SK-N-SH treated with all-trans-retinoic acid at 6 μM for 48 hours (cell line): ENCODE measurements at places on chromosomes 3 and 15.

DNA sequence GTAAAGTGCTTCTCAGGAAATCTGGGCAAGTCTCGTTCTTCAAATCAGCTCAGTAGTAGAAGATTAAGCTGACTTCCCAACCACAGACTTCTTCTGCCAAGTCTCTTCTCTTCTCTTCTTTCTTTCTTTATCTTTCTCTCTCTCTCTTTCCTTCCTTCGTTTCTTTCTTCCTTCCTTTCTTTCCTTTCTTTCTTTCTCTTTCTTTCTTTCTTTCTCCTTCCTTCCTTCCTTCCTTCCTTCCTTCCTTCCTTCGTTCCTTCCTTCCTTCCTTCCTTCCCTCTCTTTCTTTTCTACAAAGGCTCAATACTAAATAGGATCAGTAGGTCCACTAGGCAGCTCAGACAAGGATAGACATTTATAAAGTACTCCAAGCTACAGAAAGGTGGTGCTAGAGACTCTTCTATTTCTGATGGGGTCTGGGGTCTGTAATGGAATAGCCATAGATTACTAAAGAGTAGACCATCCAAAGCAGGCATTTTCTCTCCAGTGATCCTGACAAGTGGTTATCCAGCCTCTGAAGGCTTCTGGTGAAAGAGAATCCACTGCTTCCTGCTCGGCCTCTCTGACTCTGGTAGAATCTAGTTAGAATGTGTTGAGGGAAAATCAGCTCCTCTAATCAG is 100.8 kb downstream of the TPRG1 start:
- ATAC-seq = no peak

- no peak for ATAC-seq
These were observed 57.2 kb upstream of the TIPARP start for GRCh38 chr3:156617145-156617544.

GRCh38 chr3:135249186-135249585 is 454.1 kb downstream of the EPHB1 start:
- ATAC-seq = no peak

- peak; percentile 38; the same call in 2 of the 3 replicates for ATAC-seq
These were observed 241.9 kb upstream of the PEX5L start for GRCh38 chr3:180278583-180279188.

DNA sequence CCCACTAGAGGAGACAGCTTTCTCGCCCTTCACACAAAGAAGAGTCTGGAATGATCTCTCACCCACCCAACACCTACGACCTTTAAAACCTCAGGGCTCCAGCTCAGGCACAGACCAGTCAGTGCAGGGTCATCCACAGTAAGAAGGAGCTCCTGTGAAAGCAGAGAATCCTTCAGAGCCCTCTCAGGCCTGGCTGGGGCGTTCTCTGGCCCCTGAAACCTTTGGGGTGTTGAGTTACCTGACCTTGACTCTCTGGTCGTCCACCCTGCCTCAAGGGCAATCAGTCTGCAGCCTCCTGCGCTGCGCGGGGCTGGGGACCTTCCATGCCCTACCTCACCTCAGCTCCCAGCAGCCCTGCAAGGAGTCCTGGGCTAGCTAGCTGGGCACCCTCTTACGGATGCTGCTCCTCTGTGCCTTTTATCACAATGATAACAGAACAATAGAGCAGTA is 106.2 kb downstream of the ADCY5 start:
- no peak for ATAC-seq

DNA sequence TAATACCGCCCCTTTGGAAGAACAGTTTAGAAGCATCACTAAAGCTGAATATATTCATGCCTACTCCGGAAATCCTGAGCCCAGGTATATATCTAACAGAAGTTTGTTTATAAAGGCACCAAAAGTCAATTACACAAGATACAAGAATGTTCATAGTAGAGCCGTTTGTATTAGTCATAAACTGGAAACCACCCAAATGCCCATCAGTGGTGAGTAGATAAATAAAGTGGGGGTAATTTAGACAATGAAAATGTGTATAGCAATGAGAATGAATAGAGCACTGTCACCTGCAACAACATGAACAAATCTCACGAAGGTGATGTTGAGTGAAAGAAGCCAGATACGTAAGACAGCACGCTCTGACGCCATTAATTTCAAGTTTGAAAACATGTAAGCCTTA is 68.3 kb upstream of the GLCE start:
- ATAC-seq = peak; percentile 67

DNA sequence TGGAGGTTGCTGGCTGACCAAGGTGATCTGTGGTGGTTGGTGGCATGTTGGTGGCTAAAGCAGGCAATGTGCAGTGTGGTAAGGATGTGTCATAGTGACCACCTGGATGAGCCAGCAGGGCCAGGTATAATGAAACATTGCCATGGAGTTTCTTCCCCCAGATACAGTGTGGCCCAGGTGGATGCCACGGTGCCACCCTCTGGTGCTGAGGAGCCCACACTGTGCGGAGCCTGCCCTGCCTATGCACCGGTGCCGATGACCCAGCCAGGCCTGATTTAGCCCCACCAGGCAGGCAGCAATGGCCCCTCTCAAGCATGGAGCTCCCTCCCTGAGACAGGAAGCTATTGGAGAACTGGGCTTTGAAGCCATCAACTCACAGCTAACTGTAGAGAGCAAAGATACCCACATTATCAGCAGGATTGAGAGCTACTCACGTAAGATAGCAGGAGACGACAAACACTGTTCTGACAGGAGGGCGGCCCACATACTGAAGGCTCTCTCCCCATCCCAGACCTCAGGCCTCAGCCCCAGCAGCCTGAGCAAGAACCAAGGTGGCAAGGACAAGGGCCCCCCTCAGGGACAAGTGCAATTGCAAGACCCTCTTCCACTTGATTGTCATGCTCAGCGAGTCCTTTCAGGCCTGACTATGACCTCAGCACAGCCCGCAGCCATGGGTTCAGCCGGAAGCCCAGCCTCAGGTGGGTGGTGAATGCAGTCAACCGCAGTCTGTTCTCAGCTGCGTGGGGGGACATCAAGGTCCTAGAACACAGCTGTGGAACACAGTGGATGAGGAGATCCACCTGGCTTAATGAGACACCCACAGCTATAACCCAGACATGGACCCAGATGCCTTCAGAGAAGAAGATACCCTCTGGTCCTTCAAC is 82.8 kb upstream of the CDV3 start:
- no peak for ATAC-seq

GRCh38 chr3:35336601-35337000 is 302.7 kb upstream of the ARPP21 start:
- no peak for ATAC-seq

- ATAC-seq = no peak
These were observed 422.7 kb downstream of the PLCL2 start for GRCh38 chr3:17307482-17307881.

DNA sequence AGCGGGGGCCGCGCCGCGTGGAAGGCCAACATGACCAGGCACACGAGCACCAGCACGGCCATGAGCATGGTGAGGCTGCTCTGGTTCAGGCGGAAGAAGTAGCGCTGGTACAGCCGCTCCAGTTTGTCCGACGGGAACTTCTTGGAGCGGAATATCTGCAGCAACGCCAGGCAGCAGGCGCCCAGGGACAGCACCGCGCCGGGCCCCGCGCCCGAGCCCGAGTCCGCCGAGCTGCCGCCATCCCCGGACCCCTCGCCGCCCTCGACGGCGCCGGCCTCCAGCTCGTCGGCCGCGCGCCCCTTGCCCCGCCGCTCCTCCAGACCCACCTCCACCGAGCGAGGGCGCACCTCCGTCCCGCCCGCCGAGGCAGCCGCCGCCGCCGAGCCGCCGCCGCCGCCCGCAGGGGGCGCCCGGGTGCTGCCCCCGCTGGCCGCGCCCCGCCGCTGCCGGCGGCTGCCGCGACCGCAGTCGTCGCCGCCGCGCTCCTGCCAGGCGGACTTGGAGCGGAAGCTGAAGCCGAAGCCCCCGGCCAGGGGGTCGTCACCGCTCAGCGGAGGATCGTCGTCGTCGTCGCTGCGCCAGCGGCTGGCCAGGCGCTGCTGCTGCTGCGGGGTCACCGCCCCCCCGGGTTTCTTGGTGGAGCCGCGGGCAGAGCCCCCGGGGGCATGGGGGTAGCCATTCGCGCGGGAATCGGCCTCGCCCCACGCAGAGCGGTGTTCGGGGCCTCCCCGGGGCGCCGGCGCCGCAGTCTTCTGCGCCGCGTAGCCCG is 957 bp downstream of the ADCY5 start:
- no peak for ATAC-seq

DNA sequence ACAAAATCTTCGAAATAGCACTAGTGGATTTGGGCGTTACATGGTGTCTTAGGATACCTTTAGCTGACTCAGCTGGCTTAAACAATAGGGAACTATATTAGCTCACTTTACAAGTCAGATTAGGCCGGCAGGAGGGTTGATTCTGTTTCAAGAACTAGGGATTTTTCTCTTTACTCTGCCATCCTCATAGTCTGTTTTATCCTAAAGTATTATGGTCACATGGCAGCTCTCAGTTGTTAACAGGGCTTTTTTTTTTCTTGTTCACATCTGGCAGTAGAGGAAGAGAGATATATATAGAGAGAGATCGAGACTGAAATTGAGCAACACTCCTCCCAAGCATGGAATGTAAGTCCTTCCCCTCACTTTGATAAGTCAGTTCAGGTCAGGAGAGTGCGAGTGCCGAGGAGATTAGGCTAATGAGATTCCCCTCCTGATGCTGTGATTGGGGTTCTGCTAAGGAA is 32.9 kb downstream of the CHP1 start:
- ATAC-seq = no peak

DNA sequence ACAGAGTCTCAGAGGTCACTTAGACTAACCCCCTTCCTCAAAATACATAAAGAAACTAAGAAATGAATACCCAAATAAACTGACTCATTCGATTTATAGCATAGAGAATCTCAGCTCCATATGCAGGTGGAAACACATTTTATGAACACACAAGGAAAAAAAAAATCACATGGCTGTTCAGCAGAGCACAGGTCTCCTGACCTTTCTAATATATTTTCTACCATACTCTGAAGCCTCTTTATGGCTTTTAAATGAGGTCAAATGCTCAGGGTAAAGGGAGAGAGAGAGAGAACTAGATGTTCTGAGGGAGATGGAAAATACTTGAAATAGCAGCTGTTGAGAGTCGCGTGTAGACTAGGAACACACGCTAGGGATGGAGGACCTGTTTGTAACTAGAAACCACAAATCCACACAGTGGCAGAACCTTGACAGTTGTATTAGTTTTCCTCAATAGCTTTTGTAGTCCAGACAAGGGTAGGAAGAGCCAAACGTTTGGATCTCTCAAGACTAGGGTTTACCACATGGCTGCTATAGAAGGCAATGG is 165.3 kb downstream of the FMN1 start:
- no peak for ATAC-seq

- no peak for ATAC-seq
These were observed 148.9 kb upstream of the TSPAN3 start for GRCh38 chr15:77219841-77220240.

DNA sequence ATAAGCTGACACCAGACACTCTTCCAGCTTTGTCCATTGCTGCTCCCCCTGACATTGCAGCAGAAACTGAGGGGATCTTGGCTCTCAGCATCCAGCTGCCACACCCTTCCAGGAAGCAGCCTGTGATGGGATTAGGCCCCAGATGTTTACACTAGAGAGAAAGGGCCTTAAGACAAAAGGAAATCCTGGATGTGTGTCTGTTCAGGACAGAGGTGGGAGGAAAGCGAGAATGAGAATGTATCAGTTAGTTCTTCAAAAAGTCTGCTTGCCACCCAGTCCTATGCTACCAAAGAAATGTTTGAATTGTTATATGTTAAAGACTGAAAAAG is 58.8 kb downstream of the HES1 start:
- no peak for ATAC-seq

DNA sequence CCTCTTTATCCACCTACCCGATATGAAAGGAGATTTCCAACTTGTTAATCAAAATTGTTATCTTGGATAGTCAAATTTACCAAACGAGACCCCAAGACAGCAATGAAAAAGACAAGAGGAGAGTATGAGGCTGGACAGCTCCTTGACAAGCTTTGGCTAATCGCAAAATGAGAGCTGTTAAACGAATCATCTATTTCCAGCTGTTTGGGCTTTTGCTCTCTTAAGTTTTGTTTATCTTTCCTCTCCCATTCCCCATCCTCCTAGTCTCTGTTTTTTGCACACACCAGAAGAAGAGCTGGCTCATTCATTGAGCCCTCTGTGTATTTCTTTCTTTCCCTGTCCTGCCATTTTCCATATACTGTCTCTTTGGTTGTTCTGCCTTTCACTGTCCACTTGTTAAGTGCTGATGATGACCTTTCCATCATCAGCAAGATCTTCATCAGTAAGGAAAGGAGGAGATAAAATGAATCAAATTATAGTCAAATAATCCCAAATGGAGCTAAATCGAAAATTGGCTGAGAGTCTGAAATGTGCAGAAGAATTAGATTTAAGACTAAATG is 161.6 kb downstream of the SLC9A9 start:
- ATAC-seq = no peak

GRCh38 chr3:17990390-17990789 is 248.0 kb upstream of the TBC1D5 start:
- ATAC-seq = no peak

- ATAC-seq = peak; percentile 72
These were observed 43.1 kb upstream of the LIMD1 start for GRCh38 chr3:45551214-45552010.

- peak; percentile 79 for ATAC-seq
These were observed 29.6 kb downstream of the PSTPIP1 start for GRCh38 chr15:77024273-77025082.

DNA sequence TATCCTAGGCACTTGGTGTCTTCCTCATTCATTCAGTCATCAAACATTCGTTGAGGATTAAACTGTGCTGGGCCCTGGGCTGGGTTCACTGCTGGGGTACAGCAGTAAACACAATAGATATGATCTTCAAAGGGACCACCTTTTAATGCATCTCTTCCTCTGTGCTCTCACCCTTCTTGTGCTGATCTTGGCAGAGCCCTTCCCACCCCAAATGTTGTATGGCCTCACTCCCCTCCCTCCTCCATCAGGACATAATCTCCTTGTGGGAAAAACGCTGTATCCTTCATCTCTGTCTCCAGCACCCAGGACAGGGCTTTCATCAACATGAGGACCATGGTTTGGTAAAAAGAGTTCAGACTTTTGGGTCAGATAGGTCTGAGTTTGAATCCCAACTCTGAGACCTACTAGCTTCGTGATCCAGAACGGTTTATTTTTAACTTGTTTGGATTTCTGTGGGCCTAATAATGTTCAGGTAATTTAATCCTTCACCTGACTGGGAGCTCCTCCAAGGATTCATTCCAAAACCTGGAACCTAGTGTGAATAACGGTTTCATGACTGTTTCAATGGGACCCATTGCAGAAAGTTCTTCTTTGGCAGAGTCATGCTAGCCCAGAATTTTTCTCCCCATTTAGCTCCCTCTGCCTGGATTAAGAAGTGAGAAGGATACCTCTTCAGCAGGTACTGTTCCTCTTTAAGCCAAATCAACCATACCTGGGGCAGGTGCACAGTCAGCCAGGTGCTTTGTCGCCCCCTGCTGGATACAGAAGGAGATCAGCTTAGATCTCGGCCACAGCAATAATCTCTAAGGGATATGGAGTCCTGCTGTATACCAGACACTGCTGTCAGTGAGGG is 5.2 kb upstream of the WNT7A start:
- ATAC-seq = peak; percentile 59

- ATAC-seq = no peak
These were observed 575.8 kb upstream of the TBL1XR1 start for GRCh38 chr3:177772908-177773557.
